ENCODE measurements at places on chromosomes 5 and 9.

GRCh38 chr5:174338185-174339010 is 292.9 kb downstream of the NSG2 start:
- DNase-seq, result no peak

DNA sequence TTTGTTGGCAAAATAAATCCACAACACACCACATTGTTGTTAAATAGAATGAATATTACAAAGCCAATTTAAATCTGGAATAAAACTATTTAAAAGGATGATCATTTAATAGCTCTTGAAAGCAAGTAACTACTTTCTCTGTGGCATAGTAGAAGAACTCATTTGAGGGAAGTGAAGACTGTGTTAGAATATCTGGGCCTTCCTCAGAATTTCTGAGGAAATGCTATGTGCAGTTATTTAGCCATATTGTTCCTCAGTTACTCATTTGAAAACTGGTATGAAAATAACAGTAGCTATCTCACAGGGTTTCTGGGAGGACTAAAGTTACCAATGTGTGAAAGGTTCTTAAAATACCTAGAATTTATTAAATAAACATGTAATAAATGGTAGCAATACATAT is 595.8 kb downstream of the PSAT1 start:
- DNase-seq, result no peak

GRCh38 chr5:80266566-80266965 is 10.7 kb upstream of the SERINC5 start:
- no peak for DNase-seq

GRCh38 chr9:134046894-134047681 is 20.7 kb downstream of the BRD3 start:
- DNase-seq, result no peak

GRCh38 chr5:156375895-156376495 is 49.0 kb downstream of the SGCD start:
- DNase-seq, result no peak

DNA sequence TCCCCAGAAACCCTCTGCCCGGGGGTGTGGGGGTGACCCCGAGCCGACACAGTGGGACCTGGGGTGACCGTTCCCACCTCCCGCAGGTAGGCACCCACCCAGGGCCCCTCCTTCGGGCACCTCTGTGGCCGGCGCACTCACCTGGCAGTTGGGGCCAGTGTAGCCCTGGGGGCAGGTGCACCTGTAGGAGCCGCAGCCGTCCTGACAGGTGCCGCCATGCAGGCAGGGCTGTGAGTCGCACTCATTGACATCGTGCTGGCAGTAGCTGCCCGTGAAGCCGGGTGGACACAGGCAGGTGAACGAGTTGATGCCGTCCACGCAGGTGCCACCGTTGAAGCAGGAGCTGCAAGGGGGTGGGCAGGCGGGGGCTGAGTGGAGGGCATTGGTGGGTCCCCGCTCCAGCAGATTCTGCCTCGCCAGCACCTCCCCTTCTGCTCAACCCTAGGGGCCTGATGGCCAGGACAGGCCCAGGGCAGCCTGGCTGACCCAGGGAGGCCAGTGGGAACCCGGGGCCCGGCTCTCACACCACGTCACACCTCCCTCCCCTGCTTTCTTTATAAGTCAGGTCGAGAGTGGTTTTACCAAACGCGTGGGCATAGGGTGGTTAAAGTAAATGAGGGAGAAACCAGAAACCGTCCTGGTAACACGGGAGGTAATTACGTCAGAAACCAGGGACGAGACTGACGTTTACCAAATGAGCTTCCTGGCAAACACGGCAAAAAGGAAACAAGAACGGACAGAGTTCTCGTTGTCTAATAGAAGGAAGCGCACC is 26.1 kb upstream of the SEC16A start:
- no peak for DNase-seq

DNA sequence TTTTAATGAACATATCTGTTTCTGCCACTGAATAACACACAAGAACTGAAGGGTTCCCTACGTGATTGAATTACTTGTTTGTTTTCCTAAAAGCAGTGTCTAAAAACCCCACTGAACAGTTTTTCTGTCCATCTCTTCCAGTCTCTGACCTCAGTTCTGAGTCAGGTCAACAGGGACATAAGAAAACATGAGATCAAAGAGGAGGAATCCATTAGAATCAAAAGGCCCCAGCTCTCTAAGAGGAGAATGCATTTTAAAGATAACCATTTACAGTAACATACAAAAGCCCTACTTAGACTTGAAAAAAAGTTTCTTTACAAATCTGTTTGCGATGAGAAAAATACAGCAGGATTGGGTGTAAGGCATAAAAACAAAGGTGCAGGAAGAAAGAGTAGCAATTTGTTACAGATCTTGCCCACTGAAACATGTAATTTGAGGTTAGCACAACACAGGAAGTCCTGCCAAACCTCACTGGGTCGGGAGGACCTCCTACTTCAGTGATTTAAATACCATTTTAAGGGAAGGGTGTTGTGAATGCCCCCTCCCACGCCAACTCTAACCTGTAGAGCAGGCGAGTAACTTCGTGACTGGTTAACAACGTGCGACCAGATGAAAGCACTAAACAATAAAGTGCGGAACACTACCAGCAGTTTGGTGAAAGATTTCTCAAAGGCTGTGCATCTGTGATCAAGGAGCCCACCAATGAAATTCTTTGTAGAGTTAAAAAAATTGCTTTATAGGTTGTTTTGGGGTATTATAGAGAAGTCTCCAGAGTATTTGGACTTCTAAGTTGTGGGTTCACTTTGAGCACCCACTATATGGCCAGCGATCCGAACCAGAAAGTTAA is 1.3 kb downstream of the QSOX2 start:
- DNase-seq, result no peak

DNA sequence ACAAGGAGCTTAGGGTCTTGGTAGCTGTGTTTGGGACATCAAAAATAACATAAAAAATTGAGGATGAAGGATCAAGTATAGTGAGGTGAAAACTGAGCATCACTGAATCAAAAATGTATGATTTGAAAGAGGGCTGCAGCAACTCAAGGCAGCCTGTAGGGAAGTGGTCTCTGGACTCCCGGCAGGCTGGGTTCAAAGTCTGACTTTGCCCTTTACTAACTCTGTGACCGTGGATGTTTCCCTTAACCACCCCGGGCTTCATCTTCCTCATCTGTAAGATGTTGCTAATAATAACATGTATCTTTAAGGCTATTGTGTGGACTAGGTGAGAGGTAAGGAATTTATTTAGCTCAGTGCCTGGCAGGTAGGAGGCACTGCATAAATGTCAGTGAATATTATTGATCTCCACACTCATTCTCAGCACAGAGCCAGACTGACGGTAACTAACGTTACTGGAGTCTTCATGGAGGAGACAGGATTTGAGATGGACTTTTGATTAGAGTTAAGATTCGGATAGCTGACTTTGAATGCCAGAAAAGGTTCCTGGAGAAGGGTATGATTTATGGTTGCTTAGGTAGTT is 367.3 kb downstream of the NDUFS4 start:
- DNase-seq, result no peak

- no peak for DNase-seq
Measured at GRCh38 chr5:104987074-104987473, 1424.5 kb upstream of the NUDT12 start.

- no peak for DNase-seq
Measured at GRCh38 chr5:155148694-155149093, 135.1 kb downstream of the KIF4B start.

DNA sequence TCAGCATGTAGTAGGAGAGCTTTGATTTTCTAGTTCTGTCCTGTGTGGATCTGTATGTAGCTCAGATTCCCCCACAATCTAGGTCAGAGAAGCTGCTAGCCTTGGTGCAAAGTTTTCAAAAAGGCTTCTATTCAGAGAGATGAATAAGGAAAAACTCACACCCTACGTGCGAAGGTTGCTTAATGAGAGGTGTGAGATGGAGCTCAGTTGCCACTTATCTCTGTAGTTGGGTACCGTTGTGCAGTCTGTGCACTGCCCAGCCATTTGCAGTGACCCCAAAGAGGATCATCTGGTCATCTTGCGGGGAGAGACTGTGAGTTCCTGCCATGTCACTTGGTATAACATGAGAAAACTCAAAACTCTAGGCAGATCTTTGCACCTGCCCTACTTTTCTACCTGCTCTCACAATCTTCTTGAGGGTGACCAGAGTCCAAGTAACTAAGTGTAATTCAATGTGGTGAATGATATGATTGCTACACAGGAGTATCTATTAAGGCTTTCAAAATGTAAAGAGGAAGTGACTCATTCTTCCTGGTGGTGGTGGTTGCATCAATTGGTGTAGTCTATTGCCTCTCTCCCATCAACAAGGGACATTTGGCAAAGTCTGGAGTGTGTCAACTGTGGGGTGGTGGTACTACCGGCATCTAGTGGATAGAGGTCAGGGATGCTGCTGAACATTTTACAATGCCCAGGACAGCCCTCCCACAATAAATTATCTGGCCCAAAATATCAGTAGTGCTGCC is 65.2 kb downstream of the TMC1 start:
- no peak for DNase-seq

DNA sequence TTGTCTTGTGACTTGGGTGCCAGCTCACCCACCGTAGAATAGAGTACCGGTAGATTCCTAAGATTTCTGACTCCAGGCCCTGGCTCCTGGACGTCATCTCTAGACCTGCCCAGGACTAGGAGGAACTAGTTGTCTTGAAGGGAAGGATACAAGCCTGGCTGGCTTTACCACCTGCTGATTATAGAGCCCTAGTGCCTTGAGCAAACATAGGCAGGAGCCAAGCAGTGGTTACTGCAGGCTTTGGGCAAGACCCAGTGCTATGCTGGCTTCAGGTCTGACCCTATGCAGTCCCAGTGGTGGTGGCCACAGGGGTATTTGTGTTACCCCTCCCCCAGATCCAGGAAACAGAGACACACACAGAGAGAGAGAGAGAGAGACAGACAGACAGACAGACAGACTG is 606.2 kb downstream of the PDE4D start:
- no peak for DNase-seq

- DNase-seq, result no peak
Measured at GRCh38 chr9:86359151-86359879, 5.1 kb upstream of the TUT7 start.

GRCh38 chr5:109935833-109936490 is 246.2 kb downstream of the MAN2A1 start:
- DNase-seq, result no peak

DNA sequence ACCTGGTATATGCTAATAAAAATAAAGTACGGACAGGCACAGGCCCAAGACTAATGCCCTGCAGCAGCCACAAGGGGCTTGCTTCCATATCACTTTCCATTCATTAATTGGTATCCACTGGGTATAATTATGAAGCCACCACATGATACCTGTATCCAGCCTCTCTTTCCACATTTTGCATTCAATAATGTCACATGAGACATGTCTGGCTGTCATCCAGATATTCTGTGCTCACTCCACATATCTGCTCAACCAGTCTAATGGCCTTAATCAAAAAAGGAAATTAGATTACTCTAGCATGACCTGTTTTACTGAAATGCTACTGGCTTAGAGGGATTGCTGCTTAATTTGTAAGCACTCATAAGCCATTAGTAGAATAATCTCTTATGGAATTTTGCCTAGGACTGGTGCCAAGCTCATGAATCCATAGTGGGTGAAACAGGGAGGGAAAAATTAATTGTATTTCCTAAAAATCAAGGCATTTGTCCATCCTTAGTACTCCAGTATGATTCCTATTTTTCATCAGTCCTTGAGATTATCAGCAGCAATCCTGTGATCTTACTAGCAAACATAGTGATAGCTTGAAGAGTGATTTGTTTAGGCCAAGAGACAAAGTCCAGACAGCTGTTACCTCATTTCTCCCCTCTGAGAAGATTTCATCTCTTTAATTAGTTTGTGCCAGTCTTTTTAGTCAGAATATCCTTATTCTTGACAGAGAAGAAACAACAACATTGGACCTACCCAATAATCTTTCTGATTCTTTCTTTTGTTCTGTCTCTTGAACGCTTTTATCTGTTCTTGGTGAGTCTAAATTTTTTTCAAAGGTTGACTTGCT is 119.2 kb upstream of the ABCA1 start:
- DNase-seq, result no peak

- DNase-seq, result no peak
Measured at GRCh38 chr5:158152136-158152535, 293.2 kb upstream of the CLINT1 start.

GRCh38 chr9:127561491-127562278 is 50.4 kb upstream of the STXBP1 start:
- DNase-seq, result no peak

- DNase-seq, result no peak
Measured at GRCh38 chr9:135387976-135388375, 91.6 kb upstream of the PPP1R26 start.

DNA sequence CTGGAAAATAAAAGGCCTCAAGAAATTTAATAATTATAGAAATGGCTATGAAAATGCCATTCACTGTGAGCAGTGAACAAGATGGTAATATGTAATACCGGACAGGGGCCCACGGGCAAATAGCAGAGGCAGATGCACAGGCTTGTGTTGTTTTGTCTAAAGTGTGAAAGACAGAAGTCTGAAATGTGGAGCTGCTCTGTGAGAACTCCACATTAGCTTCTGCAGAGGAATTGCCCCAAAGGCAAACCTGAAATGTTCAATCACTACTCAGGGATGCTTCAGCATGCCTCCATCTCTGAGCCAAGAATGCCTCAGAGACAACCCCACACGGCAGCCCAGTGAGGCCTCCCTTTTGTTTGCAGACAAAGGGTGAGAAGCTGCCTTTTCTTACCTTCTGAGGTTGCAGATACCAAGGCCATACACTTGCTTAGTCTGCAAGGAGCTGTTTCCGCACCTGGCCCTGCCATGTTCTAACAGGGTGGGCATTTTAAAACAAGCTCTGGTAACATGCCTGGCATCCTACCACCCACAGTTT is 124.3 kb upstream of the CXCL14 start:
- no peak for DNase-seq

DNA sequence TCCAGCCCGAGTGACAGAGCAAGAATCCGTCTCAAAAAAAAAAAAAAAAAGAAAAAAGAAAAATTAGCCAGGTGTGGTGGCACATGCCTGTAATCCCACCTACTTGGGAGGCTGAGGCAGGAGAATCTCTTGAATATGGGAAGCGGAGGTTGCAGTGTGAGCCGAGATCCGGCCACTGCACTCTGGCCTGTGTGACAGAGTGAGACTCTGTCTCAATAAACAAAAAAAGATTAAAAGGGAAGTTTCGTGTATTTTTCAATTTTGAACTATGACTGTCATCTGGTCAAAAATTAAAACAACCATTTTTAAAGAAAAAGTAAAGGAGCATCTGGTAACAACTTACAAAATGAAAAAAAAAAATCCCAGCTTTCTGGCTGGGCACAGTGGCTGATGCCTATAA is 36.3 kb upstream of the PLIN2 start:
- no peak for DNase-seq

- no peak for DNase-seq
Measured at GRCh38 chr5:177606071-177607051, 6.4 kb downstream of the B4GALT7 start.

GRCh38 chr5:98999631-99000030 is 70.8 kb upstream of the CHD1 start:
- DNase-seq, result no peak

- DNase-seq, result no peak
Measured at GRCh38 chr5:163005949-163006348, 431.4 kb upstream of the CCNG1 start.

GRCh38 chr5:55551358-55551757 is 16.6 kb upstream of the PLPP1 start:
- DNase-seq, result no peak
